ENCODE measurements at places on chromosomes 7 and 10.

GRCh38 chr7:158077934-158078910, 509.4 kb downstream of the PTPRN2 start:
- no peak for DNase-seq

GRCh38 chr10:74500026-74500704, 326.2 kb upstream of the KAT6B start:
- peak; percentile 37 for DNase-seq

GRCh38 chr7:17062151-17063044, 180.6 kb upstream of the AGR3 start:
- DNase-seq, result no peak

GRCh38 chr7:129843365-129843898, 109.3 kb downstream of the UBE2H start:
- no peak for DNase-seq

DNA sequence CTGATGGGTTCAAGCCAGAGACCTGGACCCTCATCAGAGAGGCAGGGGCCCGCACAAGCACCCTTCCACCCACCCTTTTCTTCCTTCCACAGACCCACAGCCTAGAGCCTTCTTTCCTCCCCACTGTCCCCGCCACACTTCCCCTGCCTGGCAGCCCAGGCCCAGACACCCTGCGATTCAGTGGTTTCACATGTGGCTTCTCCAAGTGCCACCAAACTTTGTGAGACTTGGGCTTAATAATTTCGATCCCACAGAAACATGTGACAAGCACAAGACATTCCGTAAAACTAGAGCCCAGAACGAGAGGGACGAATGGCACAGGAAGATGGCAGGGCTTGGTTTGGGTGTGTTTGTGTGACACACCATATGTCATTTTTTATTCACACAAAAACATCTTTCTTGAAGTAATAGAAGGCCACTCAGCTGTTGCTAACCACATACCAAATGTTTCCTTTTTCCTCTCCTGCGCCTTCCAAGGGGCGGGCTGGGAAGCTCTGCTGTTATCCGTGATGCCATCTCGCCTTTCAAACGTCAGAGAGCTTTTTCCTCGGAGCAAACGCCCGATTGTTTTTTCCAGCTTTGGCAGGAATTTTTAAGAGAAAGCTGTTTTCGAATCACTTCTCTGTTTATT, 162.9 kb downstream of the GRK5 start:
- DNase-seq, result no peak

DNA sequence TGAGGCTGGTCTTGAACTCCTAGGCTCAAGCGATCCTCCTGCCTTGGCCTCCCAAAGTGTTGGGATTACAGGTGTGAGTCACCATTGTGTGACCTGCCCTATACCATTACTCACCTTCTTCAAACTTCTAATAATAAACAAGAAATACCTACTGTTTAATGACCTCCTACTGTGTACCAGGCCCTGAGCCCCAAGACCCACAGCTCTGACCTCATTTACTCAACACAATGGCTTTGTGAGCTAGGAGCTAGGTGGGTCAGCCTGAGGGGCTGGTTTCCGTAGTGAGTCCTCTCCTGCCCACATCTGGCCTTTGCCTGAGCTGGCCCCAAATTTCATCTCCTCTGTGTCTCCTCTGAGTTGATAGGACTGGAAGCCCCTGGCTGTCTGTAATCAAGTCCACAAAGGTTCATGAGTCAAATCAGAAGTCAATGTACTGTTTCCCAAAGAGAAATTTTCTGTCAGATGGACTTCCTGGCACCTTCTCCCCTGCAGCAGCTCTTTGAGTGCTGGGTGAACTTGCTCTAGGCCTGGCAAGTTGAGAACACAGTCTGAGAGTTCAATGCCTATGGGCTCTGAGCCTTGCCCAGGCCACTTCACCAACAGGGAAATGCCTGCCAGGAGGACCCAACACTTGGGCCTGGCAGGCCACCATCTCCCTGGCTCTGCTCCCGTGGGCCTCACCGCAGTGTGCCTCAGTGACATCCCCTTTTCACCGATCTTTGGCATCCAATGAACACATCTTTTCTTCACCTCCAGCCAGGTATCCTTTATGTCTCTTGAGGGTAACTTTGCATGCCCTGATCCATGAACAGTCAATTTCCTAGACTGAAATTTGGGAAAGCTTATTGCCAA, 24.0 kb downstream of the NEURL1 start:
- no peak for DNase-seq

DNA sequence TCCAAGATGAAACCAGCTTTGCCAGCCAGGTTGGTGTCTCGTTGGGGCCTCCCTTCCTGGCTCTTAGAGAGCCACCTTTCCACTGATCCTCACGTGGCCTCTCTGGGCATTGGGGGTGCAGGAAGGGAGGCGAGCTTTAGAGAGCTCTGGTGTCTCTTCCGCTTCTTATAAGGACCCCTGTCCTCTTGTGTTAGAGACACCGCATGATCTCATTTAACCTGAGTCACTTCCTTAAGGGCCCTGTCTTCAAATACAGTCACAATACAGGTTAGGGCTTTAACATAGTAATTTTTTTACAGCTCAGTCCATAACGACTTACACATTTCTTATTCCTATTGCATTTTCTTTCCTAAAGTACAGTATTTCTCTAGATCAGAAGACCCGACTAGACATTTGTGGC, 535.8 kb downstream of the SDK1 start:
- DNase-seq, result no peak

DNA sequence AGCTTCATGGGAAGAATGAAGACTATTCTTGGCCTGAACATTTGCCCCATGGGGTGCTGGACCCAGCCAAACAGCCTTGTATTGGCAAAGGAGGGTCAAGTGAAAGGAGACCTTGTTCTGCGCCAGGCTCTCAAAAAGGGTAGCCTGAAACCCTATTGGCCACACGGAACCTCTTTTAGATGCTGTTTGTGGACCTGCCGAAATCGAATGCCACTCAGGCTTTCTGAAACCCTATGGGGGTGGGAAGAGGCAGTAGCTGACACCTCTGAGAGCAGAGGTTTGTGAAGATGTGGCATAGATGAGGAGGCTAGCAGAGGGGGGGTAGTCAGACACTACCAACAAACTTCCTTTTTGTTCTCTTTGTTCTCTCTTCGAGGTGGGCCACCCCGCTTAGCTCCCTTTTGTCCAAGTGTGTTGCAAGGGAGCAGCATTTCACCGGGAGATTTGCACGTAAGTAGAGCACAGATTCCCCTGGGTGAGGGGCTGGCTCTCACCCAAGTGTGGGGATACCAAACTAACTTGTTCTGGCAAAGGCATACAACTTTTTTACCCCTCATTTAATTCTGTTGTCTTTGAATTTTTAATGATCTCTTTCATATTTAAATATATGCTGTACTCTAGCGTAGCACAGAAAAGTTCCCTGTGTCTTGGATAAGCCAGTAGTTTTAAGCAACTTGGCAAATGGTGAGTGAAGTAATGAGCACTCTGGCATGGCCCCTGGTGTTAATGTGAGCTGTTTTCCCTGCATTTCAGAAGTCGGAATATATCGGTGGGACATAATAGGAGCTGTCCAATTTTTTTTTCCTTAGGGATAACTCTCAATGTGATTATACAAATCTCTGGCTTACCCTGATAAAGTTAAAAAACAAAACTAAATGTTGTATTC, 107.7 kb downstream of the SEPTIN7 start:
- no peak for DNase-seq
